ENCODE measurements at places on chromosomes 11 and 22.

- no peak for DNase-seq
Measured at GRCh38 chr11:68398995-68399851, 61.3 kb upstream of the PPP6R3 start.

DNA sequence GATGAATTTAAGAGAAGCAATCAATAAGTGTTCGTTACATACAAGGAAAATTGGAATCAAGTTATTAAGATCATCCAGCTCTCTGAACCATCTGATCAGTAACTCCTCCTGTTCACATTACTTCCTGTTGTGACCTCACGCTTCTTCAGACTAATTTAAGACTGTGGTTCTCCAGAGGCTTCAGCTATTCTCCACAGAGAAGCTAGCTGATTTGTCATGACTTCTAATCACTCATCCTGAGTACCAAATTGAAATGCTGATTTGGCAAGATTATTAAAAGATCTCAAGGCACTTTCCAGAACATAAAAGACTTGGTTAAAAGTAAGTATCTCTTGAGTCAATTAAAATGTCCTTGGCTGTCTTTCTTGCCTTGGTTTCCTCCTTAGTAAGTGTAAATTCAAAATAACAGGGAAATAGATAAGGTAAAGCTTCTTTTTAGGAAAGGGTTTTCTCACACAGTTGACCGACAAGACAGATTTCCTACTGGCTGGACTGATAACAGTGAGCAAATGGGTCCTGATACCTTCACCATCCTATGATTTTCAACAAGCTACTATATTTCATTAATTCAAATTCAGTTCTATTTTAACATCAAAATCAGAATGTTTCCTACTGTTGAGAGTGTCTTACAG is 38.5 kb downstream of the GAB2 start:
- DNase-seq = no peak

GRCh38 chr11:11038782-11039181 is 180.9 kb upstream of the ZBED5 start:
- DNase-seq = no peak

DNA sequence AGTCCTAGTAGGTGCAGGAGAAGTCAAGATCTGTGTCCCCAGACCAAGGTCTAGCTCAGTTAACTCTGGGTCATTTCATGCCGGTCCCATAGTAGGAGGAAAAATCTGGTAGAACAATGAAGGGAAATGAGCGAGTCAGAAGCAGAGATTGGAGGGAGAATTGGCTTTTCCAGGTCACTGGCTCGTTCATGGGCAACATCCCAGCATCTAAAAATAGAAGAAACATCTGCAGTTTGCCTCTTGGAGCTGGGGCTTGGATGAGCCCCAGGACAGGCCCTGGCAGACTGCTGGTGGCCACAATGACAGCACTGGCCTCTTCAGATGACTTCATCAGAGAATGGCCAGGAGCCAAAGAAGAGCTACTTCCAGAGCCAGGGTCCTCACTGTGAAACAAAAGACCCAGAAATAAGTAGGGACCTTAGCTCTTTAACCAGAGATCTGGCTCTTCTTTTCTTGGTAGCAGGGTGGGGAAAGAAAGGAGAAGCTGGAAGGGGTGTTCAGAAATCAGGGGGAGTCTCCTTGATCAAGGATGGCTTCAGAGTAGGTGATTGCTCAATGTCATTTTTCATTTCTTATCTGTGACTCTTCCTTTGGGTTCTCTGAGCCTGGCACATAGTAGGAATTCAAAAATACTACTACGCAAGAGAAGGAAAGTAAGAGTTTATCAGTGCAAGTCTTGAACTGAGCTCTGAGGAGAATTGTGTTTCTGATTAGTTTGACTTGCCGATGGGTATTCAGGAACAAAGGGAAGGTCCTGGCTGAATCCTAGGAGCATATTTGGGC is 102.6 kb downstream of the TMPRSS5 start:
- DNase-seq = no peak

DNA sequence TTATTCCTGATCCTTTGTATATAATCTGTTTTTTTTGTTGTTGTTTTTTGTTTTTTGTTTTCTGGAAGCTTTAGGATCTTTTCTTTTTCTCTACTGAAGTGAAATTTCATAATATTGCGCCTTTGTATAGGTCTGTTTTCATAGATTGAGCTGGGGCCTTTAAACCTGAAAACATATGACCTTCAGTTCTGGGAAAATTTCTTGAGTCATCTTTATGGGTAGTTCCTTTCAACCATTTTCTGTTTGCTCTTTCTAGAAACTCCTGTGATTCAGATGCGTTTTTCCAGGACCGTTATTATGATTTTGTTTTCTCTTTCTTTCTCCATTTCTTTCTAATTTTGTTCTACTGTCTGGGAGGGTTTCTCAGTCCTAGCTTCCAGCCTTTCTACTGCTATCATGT is 43.7 kb downstream of the BSX start:
- no peak for DNase-seq

DNA sequence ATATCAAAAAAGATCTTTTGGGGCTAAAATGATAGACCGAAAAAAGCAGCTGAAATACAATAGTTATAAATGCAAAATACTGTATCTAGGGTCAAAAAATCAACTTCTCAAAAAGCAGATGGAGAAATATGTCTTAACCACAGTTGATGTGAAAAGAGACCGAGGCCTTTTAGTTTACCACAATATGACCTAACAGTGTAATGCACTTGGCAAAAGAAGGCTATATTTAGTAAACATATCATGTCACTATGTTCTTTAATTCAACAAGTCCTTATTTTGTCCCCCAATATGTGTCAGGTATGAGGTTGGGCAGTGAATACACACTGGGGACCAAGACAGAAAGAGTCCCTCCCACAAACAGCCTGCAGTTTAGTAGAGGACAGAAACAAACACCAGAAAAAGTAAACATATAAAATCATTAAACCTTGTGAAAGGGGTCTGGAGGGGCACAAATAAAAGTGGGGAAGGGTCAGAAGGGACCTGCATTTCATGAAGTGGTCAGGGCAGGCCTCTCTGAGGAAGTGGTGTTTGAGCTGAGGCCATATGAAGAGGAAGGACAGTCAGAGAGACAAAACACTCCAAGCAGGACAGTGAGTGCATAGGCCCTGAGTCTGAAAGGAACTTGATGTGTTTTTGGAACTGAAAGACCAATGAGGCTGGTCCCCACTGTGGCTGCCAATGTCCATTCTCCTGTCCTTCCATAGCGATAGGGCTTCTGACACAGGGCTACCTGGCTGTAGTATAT is 53.4 kb downstream of the LIF start:
- DNase-seq = no peak

DNA sequence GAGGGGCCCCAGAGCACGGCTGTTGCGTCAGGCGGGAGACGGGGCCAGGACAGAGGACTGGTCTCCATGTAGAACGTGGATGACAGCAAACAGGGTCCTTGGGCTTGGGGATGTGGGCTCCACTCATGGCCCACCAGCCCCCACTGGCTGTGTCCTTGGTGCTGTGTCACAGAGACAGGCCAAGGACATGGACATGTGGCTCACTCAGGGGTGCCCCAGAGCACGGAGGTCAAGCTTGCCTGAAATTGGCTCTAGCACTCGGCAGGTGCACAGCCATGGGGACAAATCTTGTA is 14.4 kb downstream of the FADS2 start:
- DNase-seq = no peak

GRCh38 chr11:113193946-113194345 is 120.4 kb upstream of the TTC12 start:
- no peak for DNase-seq

- DNase-seq = no peak
Measured at GRCh38 chr22:43114958-43115357, 4.4 kb downstream of the BIK start.

DNA sequence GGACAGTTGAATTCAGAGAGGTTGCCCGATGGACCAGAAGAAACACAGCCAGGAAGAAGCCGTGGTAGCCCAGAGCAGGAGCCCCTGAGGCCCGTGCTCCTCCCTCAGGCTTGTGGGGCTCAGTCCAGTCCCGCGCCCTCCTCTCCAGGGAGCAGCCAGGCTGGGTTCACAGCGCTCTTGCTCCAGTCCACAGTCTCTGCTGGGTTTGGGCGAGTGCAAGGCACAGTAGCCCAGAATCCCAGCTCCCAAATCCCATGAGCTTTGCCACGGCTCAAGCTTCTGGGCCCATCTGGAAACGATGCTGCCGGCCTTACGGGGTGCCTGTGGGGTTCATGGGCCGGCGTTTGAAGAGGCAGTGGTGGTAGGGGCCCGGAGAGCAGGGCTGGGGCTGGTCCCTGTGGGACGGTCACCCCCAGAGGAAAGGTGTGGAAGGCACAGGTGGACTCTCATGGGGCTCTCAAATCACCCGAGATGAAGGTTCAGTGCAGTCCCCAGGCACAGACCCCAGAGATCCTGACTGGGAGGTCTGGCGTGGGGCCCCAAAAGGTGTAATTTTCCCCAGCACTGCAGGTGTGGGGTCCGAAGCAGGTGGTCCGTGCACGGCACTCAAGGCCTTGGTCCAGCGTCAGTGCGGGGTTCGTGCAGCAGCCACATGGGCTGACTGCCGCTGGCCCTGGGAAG is 30.6 kb upstream of the ATXN10 start:
- no peak for DNase-seq

- no peak for DNase-seq
Measured at GRCh38 chr22:30582788-30583545, 8.5 kb upstream of the GAL3ST1 start.

GRCh38 chr11:61110255-61111049 is 8.2 kb downstream of the CD5 start:
- DNase-seq = peak; percentile 51

DNA sequence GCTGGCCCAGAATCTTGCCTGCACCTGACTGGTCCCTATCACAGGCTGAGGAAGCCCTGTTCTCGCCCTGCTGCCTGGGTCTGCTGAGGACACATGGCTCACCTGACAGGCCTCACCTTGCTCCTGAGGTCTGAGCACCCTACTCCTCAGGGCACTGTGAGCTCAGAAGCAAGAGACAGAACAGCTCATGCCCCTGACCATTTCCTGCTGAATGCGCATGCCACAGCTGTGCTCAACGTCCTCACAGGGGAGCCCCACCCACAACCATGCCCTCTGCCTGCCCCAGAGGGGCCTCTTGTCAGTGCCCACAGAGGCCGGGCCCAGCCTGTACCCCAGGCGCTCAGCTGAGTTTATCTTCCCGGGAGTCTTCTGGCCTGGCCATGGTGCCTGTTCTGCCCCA is 2.8 kb upstream of the TSPO start:
- DNase-seq = no peak

DNA sequence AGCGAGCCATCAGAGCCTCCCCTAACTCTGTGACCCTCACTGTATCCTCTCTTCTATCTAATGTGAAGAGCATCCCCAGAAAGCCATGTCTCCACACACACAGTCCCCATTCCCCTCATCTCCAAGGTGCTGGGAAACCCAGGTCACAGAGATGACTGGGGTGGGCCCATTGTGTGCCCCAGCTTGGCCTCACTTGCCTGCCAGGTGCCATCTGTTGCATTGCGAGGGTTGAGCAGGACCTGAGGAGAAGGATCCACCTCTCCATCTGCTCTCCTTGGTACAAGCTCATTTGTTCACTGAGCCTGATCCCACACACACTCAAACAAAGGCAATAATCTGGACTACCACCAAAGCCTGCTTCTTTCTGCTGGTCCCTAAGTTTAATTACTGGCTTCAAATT is 118.8 kb downstream of the SPATA19 start:
- DNase-seq = no peak

DNA sequence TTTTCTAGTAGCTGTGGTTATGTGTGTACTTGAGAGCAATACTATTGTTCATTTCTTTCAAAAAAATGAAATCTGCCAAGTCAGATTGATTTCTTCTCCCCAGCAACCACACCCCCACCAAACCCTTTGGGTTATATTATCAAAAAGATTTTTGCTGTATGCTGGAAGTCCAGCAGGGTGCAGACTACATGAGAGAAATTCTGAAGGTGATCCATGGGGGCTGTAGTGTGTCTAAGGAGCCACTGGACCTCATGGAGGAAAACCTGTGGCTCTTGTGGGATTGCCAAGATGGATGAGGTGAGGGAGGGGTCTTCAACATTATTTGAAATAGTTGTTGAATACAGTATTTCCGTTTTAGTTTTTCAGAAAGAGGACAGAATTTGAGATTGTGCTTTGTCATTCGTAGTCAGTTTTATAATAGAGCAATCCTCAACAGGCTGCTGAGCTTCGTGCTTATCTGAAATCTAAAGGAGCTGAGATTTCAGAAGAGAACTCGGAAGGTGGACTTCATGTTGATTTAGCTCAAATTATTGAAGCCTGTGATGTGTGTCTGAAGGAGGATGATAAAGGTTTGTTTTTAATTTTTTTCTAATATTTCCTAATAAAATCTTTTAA is 3.1 kb downstream of the EIF3M start:
- DNase-seq = no peak

- DNase-seq = peak; percentile 63
Measured at GRCh38 chr11:72224564-72225410, at the start of gene INPPL1. INPPL1 (plus strand) TSS chr11:72224767; CDS start chr11:72224985, 218 bp downstream.

DNA sequence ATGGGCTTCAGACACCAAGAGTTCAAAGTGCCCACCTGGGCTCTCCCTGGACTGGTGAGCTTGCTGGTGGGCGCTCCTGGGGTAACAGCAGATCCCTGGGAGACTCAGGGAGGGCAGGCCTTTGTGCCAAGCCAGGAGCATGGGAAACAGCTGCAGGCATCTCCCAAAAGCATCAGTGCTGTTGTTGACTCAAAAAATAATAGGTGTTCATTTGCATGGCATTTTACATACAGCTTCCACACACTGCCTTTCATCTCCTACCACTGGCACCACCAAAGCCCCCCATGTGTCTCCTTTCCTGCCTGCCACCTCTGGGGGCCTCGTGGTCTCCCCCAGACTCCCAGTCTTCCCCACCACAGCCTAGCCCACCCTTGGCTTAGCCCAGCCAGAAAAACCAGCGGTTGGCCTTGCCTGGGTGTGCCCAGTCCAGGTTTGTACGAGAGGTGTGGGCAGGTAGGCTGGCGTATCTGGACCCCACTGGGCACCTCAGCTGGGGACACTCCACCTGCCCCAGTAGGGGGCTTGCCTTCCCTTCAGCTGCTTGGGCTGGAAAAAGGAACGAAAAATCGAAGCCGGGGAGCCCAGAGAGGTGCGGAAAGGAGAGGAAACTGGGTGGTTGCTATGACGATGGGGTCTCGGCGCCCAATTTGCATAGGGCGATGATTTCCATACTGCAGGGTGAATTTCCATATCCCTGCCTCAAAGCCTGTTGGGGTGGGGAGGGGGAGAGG is 15.0 kb downstream of the POU2F3 start:
- no peak for DNase-seq

Data from natural killer cell treated with Interleukin-12 subunit alpha and Interleukin-12 subunit beta and Interleukin-15 and Interleukin-18, amount 100 ng/mL, for 72 hours (primary cell).